GM18507 (cell line): ENCODE measurements at places on chromosomes 4 and X.

GRCh38 chrX:119736206-119736764 lies 22.1 kb upstream of the SOWAHD start:
- no peak for DNase-seq

- no peak for DNase-seq
These were observed 52.8 kb upstream of the CLDN24 start for GRCh38 chr4:183374950-183375555.

- DNase-seq = no peak
These were observed 33.2 kb downstream of the ARAP2 start for GRCh38 chr4:36211084-36211483.

- no peak for DNase-seq
These were observed 149.5 kb downstream of the EDA2R start for GRCh38 chrX:66489339-66489738.

- peak; percentile 20 for DNase-seq
These were observed 31.1 kb downstream of the F11 start for GRCh38 chr4:186297013-186297645.

DNA sequence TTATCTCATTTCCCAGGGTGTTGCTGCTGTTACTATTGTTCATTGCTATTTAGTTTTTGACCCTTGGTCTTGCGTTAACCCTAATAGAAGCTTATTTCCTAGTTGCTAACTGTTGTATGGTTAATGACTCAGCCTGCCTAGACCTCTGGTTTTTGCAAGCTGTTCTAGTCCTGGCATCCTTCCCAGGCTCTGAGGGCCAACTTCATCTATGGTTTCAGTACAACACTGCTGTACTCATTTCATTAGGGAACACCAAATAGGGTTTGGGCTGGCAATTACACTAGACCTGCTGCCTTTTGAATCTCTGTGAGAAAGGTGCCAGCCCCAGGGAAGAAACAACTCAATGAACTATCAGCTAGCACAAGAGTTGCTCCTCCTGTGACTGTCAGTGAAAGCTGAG lies 59.6 kb downstream of the DCX start:
- no peak for DNase-seq

DNA sequence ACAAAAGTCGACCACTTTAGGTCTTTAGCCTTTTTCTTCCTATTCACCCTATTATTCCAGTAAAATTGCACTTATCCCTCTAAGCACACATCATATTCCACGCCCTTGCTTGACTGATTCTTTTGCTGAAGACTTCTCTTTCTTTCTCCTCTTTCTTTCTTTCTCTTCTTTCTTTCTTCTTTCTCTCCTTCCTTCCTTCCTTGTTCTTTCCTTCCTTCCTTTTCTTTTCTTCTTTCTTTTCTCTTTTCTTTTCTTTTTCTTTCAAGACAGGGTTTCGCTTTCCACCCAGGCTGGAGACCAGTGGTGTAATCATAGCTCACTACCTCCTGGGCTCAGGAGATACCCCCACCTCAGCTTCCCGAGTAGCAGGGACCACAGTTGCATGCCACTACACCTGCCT lies 61.9 kb downstream of the RASGEF1B start:
- DNase-seq = no peak

DNA sequence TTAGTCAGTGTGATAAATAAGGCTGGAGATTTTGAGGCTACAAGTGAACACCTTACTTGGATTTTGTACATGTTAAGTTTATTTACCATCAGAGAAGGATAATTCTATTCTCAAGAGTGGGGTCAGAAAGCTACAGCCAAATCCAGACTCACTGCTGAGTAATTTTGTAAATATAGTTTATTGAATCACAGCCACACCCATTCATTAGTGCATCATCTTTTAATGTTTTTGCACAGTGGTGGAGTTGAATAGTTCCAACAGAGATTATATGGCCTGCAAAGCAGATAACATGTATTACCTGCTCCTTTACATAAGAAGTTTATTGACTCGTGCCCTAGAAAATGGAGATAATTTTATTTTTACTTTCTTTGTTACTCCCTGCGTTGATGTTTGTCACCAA lies 60.4 kb downstream of the PCDH18 start:
- no peak for DNase-seq

GRCh38 chr4:147312376-147313046 lies 168.4 kb upstream of the EDNRA start:
- DNase-seq = no peak

DNA sequence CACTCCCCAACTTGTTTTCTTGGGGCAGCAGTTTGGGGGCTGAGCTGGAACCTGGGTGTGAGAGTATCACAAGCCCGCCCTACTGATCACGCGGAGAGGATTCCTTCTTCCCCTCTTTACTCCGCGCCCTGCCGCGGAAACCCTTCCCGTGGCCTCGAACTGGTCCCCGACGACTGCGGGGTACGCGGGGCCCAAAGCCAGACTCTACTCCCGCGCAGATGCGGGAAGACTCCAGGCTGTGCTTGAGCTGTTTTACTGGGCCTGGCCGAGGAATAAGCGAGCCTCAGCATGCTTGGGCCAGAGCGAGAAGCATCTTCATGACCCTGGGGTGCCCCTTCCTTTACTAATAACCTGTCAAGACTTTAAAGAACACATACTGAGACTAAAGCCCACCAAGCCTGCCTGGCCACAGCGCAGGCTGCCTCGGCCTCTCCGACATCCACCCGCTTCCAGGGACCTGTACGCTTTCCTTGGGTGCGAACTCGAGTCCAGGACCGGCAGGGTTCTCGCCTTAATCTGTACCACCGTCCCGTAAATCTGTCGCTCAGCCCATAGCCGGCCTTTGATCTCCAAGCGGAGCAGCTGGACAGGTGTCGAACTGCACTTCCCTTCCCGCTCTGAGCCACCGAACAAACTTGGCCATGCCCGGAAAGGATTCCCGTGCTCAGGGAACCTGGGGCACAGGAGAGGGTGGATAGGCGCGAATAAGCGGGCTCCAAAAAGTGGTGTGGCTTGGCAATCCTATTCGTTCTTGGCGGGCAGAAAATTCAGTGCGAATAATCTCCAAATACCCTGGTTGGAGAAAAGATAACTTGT lies 55.0 kb upstream of the TMEM33 start:
- no peak for DNase-seq
